ENCODE measurements at places on chromosomes 1 and 21.

DNA sequence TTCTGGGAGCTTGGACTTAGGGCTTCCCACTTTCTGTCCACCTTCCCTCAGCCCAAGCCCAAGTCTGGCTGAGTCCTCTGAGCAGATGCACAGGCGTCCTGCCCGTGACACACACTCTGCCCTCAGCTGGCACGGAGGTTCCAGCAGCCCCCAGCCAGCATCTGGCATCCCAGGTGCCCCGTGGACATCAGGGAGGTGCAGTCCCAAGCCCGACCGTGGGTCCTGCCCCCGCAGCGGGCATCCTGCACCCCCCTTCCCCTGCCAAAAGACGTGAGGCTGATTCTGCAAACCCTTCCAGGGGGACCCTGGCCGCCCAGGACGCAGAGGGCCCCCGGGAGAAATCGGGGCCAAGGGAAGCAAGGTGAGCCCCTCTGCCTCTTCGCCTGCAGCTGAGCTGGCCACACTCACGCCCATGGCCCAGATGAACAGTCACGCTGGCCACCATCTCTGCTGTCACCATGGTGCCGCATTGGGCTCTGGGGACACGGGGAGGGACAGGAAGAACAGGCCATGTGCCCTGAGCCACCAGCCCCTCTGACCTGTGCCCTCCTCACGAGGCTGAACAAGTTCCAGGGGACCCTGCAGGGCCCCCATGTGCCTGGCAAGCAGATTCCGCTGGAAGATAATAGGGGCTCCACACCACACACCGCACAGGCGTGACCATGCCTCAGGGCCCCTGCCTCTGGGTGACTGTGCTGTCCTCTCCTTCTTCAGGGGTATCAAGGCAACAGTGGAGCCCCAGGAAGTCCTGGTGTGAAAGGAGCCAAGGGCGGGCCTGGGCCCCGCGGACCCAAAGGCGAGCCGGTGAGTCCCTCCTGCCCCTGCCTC lies 20.6 kb downstream of the COL6A2 start:
- DNase-seq: peak; percentile 6

DNA sequence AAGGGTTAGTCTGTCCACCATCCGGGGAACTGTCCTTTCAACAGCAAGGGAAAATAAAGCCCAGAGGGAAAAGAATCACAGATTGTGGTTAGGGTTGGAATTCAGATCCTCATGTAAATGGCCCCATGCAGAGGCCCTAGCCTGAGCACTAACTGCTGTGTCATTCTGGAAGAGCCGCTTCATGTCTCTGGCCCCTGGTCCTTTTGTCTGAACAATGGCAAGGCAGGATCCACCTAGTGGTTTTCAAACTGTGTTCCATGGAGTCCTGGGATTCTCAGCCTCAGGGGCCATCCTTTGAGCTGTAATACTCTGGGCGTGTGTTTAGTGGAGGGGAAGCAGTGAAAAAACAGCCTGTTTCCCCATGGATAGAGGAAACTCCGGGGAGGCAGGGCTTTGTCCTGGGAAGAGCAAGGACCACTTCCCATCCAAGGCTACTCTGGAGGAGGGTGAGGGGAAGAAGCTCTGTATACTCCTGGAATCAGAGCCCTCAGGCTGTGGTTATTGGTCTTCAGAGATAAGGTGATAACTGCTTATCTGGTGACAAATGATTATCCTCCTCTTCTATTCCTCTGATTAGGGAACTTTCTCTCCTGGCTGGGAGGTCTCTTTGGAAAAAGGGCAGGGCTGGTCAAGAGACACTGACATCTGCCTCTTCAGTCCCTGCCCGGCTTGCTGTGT lies 19.2 kb downstream of the PAX7 start:
- no peak for DNase-seq

DNA sequence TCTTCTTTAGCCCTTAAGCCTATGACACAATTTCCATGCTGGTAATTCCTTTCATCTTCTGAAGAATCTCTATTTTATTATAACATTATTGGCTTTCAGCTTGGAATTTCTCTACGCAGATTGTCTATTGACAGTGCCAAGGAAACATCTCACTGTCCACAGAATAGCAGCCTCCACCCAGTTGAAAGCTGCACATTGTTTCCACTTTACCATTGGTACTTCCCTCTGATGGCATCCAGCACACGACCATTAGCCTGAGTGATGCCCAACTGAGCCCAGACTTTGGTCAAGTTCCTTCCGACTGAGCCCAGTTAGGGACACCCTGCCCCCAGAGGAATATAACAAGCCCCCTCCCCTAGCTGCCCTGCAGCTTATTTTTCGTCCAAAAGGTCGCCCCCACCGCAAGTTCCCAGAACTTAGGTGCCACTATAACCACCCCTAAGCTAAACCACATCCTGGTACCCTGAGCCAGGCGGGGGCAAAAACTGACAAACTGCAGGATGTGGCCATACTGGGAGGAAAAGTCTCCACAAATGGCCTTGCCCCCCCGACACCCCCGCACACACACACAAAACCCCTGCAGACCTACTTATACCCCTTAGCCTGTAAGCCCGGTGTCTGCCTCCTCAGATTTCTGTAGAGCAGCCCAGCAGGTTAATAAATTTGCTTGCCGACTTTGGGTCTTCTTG lies 13.2 kb downstream of the GBP5 start:
- peak; percentile 18 for DNase-seq

- no peak for DNase-seq
These were observed 77.6 kb downstream of the CLIC4 start for GRCh38 chr1:24822887-24823286.

- no peak for DNase-seq
These were observed 59.3 kb downstream of the NCAM2 start for GRCh38 chr21:21057349-21058062.

GRCh38 chr1:147719029-147719698 lies 41.2 kb downstream of the GJA5 start:
- DNase-seq: peak; percentile 16

DNA sequence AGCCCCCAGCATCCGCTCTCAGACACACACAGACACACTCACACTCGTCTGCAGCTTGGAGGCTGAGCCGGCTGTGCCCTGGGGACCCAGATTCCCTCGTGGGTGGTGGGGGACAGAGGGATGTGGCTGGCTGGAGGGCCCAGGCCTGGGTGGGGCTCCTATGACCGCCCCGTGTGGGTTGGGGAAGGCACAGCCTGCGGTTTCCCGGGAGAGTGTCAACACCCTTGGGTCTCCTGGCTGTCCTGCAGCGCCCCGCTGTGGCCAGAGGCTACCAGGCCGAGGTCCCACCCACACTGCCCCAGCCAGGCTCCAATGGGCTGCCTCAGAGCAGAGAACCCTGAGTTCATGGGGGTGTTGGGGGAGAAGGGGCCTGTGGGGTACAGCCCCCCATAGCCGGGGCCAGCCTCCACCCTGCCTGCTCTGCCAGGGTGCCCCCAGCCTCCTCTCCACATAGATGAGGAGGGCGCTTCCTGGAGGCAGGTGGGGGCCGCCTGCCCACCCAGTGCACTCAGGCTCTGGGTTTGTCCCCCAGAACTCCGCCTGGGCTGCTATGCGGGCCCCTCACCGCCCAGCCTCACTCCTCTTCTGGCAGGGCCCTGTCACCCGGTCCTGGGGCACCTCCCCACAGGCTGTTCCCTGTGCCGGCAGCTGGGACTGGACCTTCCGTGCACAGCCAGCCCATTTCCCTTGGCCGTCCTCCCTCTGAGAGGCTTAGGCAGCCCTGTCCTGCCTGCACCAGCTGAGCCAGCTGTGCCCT lies at the start of gene TTC34:
Gene TTC34 (minus strand): TSS at position 159 of the 757 bp plus-strand sequence. CDS start 866 bp downstream, outside the sequence.
- peak; percentile 28 for DNase-seq

GRCh38 chr1:177340601-177341067 lies 169.9 kb downstream of the BRINP2 start:
- no peak for DNase-seq

GRCh38 chr1:61078618-61079295 lies 3.6 kb upstream of the NFIA start:
- DNase-seq: no peak

- no peak for DNase-seq
These were observed 4.2 kb downstream of the CADM3 start for GRCh38 chr1:159175571-159175970.

DNA sequence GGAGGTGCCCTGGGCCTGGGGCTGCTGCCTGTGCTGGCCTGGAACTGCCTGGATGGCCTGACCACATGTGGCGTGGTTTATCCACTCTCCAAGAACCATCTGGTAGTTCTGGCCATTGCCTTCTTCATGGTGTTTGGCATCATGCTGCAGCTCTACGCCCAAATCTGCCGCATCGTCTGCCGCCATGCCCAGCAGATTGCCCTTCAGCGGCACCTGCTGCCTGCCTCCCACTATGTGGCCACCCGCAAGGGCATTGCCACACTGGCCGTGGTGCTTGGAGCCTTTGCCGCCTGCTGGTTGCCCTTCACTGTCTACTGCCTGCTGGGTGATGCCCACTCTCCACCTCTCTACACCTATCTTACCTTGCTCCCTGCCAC lies 1.8 kb downstream of the GPR3 start:
- DNase-seq: no peak

DNA sequence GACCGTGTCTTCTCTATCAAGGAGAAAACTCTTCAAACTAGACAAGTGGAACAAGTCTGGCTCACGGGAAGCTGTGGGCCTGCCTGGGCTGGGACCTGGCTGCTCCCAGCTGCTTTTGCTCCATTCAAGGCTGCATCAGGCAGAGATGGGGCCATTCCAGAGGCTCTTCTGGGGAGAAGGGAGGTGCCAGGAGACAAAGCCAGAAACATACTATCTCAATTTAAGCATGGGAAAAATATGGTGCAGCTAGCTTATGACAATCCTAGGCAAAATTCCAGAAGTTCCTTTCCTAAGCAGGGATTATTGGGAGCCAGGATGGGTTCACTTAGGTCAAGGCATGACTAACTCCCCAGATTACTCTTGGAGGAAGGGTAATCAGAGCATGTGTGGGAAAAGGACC lies 90.8 kb upstream of the SLC2A1 start:
- no peak for DNase-seq

DNA sequence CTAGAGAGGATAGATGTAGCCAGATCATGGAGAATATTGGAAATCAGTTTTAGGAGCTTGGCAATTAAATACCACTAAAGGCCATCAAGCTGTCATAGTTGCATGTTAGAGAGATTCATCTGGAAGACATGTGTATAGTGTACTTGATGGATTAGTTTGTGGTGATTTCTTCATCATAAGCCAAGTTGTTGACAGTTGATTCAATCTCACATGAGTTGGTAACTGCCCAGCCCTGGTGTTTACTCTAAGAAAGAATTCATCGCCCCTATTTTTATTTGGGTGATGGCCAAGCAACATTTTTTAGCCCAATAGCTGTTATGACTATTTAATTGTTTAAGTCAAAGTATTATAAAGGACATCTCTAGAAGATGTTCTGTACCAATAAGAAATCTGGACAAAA lies 737.6 kb downstream of the PLA2G4A start:
- no peak for DNase-seq

DNA sequence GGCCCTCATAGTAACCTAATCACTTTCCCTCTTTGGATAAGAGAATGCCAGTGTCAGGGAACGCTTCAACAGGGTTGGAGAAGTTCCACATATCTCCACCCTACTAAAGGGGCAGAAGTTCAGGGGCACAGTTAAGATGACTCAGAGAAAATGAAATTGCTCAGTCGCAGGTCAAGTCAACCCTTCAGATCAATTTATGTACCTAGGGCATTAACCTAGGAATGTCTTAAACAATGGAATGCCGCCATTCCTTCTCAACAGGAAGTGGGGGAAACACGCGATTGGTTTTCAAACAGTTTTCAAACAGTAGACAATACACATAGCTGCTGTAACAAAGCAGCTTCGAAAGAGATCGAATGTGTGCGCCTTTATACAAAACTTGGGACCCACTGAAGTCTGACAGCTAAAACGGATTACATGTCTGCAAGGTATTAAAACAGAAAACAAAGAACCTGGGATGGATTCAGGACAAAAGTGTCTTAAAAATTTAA lies 897 bp downstream of the SLC25A24 start:
- DNase-seq: peak; percentile 28

DNA sequence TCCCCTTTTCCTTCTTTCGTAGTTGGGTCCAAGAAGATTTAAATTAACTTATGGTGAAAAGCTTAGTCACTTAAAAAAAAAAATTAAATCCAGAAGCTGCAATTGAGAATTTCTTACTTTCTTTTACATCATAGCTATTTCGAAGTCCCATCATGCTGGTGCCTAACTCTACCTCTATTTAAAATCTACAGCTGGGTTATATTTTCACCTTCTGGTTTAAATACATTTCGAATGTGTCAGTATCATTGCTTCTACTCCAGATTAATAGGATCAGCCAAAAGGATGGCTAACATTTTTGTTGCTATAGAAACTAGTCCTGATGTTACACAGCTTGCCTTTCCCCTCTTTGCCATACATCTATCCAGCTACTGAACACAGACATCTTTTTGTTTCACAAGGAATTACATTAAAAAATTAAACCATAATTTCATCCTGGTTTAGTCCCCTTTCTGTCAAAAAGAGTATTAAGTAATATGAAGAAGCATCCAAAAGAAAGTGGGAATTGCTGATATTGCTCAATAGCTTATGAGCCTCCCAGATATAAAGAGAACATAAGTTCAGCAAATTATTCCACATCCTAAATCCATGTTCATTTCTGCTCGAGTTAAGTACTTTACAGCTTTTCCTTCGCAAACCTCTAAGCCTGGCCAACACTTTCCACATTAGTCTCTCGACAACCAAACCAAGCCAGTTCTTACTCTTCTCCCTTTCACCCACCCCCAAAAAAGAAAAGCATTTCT lies 396.7 kb upstream of the DAB1 start:
- no peak for DNase-seq

DNA sequence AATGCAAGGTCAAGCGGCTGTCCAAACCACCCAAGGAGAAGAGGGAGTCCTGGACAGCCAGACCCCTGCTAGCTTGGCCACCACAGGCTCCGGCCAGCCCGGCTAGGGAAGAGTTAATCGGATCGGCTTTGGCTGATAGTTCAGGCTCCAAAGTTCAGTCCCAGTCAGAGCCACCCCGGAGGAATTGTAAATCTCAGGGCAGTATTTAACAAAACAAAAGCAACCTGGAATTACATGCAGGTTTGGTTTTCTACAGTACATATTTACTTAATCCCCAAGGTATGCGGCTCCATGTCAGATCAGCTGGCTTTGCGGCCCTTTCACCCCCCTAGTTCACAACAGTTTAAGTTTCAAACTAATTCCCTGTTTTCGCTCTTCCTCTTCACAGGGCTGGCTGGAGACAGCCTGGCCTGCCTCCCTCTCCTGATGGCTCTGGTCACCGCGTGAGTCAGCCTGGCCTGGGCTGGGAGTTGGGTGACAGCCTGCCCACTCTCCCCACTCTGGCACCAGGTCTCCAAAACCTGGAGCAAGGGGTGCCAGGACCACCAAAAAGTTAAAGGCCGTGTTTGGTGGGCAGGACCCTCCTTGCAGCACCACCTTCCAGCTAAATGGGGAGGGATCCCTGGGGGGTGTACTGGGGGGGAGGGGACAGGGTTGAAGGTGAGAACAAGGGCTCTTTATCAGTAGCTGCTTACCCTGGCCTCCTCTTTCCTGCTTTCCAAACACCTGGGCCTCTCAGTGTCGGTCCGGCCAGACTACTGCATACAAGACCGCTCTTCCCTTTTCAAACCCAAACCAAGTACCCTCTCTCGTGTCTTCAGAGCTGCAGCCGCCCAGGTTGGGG lies 1.9 kb downstream of the DHRS3 start:
- peak; percentile 63 for DNase-seq
